ENCODE measurements at places on chromosomes 7 and 10. TPM values are rescaled to one million over a fixed set of nuclear protein-coding genes. Genes with fewer than 3 reads are reported as not detected.

- no peak for DNase-seq
Measured at GRCh38 chr10:96473866-96474265, 39.9 kb downstream of the TLL2 start.

GRCh38 chr7:157462419-157462771 is 125.6 kb downstream of the DNAJB6 start:
- no peak for DNase-seq

DNA sequence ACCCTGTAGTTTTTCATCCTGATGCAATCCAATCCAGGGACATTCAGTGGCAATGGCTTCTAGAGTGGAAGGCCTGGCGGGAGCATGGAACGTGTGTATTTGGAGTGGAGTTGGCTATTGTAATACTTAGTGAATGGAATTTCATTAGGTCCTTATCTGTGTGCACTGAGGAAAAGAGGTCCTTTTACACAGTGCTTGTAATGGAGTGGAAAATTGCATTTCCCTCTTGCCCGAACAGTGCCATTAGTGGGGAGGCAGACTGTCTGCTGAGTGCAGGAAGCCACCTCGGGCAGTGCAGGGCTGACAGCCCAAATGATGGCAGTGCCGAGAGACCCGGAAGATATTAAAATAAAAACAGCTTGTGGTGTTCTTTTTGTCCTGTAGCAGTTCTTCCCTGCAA is 786.6 kb downstream of the LRMDA start:
- no peak for DNase-seq

- no peak for DNase-seq
Measured at GRCh38 chr7:44767912-44768627, 19.4 kb downstream of the ZMIZ2 start.

DNA sequence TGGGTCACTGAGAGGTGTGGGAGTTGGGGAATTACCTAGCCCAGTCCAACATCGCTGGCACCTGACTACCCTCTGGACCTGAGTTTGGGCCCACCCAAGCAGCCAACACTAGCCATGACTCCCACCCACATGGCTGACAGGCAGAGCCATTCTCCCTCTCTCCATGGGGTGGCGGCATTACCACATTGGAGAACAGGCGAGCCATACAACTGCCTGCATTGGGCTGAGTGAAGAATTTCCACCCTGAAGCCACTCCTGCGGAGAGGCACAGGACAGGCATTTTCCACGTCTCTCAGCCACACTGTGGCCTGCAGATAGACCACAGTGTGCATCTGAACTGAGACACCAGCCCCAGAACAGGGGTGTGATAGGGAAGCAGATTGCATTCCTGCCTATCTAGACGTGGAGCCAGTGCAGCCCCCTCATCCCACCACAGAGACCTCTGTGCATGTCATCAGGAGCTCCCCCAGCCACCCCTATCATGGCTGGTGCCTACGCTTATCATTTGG is 58.2 kb upstream of the ANTXRL start:
- DNase-seq = peak; percentile 75

DNA sequence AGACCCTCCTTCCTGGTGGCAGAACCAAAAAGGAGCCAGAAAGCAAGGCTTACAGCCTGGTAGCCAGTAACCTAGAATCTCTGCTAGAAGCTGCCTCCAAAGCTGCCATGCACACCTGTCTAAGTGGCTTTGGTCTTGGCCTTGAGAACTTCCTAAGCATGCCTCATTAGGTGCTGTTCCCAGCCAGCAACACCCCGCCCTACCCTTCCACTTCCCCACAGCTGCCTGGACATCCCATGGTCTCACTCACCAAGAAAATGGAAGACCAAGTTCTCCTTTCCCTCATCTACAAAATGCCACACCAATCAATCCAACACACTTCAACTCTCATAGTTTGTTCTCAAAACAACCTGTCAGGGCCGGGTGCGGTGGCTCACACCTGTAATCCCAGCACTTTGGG is 4.2 kb downstream of the PSAP start:
- DNase-seq = no peak

The SPDYE16 gene
- 0.12 TPM for total RNA-seq

The FOXK1 gene
- total RNA-seq = 38.2 TPM

The MEIG1 gene
- 1.1 TPM for total RNA-seq

Data from activated naive CD8-positive, alpha-beta T cell treated with anti-CD3 and anti-CD28 coated beads for 36 hours (primary cell).